ENCODE measurements at places on chromosomes 5 and 9. TPM values are rescaled to one million over a fixed set of nuclear protein-coding genes. Genes with fewer than 3 reads are reported as not detected.
A peak's percentile ranks its signal among the peaks of the same experiment; 100 is the strongest.

HEMGN gene
- total RNA-seq: not detected

DNA sequence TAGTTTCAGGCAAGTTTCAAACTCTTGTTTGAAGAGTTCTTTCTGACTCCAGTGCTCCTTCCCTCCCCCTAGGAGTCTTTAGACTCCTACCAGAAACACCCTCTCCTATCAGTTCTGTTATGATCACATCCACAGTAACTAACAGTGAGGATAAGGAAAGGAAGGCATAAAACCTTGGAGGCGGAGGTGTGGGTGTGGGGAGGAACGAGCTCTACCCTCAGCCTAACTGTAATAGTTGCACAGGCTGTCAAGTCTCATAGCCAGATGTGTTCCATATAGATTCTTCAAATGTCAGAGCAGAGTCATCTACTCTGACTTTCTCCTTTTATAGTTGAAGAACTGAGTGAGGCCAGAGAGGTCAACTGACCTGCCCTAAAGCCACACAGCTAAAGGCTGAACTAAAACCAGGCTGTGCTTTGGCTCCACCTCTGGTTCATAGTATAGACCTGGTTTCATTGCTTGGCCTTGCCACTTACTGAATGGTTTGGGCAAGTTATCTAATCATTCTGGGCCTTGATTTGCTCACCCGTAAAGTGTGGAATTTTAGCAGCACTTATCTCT is 34.4 kb upstream of the PIK3R1 start:
- H3K4me1 ChIP-seq: no peaks in the 10 kb centered on the region
- no peak for DNase-seq
- H3K27me3 ChIP-seq: no peaks in the 10 kb centered on the region
- H3K27ac ChIP-seq: no peak overlapping the region
- no peak overlapping the region for H3K4me3 ChIP-seq
- no peaks in the 10 kb centered on the region for H3K36me3 ChIP-seq

- H3K4me3 ChIP-seq: no peak overlapping the region
- H3K27me3 ChIP-seq: no peaks in the 10 kb centered on the region
- H3K36me3 ChIP-seq: no peaks in the 10 kb centered on the region
- H3K27ac ChIP-seq: no peak overlapping the region
- no peaks in the 10 kb centered on the region for H3K4me1 ChIP-seq
- DNase-seq: no peak
These were observed 64.0 kb downstream of the DEPDC1B start for GRCh38 chr5:60636001-60636400.

- no peak overlapping the region for H3K27ac ChIP-seq
- H3K4me1 ChIP-seq: peaks cover 4% of the 10 kb centered on the region
- no peak overlapping the region for H3K4me3 ChIP-seq
- H3K27me3 ChIP-seq: no peaks in the 10 kb centered on the region
- H3K36me3 ChIP-seq: no peaks in the 10 kb centered on the region
- DNase-seq: no peak
These were observed 20.1 kb upstream of the COL15A1 start for GRCh38 chr9:98923451-98924123.

- H3K36me3 ChIP-seq: no peaks in the 10 kb centered on the region
- no peak overlapping the region for H3K4me3 ChIP-seq
- H3K27ac ChIP-seq: no peak overlapping the region
- no peak for DNase-seq
- H3K4me1 ChIP-seq: no peaks in the 10 kb centered on the region
These were observed 50.3 kb upstream of the SPTLC1 start for GRCh38 chr9:92165484-92165883.

DNA sequence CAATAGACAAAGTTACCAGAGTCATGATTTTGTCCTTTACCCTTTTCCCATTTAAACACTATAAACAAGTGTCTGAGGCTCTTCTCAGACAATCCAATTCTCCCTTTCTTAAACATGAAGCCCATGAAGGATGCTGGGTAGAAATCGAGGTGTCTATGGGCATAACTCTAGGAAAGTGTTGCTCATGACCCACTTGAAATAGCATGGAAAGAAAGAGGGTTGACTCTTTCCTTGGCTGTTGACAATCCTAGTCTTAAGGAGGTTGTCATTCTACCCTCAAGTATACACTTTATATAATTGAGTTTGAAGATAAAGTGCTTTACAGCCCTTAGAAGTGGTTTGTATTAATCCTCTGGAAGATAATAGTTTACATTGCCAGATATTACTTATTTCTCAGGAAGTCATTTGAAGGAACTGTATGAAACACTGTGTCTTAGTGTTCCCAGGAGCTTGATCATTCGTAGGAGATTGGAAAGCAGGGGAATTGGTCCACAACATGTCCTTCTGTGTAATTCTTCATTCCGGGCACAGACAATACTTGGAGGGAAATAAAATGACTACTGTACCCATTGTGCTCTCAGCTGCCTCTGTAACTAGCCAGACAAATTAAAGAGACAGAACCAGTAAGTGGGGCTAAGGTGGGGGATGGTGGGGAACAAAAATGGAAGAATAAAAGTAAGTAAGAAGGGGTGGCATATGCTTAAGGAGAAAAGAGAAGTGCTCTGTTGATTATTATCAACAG is 1078.3 kb upstream of the DMAC1 start:
- H3K36me3 ChIP-seq: no peaks in the 10 kb centered on the region
- H3K4me3 ChIP-seq: no peak overlapping the region
- no peaks in the 10 kb centered on the region for H3K27me3 ChIP-seq

HAVCR1 gene
- not detected for total RNA-seq

GRCh38 chr9:6944093-6944551 is 186.3 kb downstream of the KDM4C start:
- no peaks in the 10 kb centered on the region for H3K27me3 ChIP-seq
- no peak overlapping the region for H3K27ac ChIP-seq
- no peaks in the 10 kb centered on the region for H3K4me1 ChIP-seq

- H3K4me1 ChIP-seq: peaks cover 9% of the 10 kb centered on the region
- no peaks in the 10 kb centered on the region for H3K27me3 ChIP-seq
- no peak overlapping the region for H3K4me3 ChIP-seq
These were observed 210.3 kb downstream of the CDK5RAP2 start for GRCh38 chr9:120369608-120370220.

DNA sequence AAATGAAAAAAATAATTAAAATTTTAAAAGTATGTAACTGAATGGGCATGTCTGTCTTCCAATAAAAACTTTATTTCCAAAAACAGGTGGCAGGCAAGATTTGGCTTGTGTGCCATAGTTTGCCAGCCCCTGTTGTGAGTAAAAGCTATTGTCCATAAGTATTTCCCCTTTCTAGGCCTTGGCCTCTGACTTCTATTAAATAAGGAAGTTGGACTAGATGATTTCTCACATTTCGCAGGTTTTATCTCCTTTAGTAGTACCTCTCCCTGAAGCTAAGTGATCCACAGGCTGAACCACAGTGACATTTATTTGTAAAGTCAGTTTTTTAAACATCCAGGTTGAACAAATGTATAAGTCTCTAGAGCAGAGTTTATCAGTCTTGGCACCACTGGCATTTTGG is 41.3 kb downstream of the RECK start:
- H3K27ac ChIP-seq: no peak overlapping the region
- H3K27me3 ChIP-seq: no peaks in the 10 kb centered on the region
- no peak for DNase-seq
- no peaks in the 10 kb centered on the region for H3K4me1 ChIP-seq
- no peak overlapping the region for H3K4me3 ChIP-seq
- no peaks in the 10 kb centered on the region for H3K36me3 ChIP-seq

DNA sequence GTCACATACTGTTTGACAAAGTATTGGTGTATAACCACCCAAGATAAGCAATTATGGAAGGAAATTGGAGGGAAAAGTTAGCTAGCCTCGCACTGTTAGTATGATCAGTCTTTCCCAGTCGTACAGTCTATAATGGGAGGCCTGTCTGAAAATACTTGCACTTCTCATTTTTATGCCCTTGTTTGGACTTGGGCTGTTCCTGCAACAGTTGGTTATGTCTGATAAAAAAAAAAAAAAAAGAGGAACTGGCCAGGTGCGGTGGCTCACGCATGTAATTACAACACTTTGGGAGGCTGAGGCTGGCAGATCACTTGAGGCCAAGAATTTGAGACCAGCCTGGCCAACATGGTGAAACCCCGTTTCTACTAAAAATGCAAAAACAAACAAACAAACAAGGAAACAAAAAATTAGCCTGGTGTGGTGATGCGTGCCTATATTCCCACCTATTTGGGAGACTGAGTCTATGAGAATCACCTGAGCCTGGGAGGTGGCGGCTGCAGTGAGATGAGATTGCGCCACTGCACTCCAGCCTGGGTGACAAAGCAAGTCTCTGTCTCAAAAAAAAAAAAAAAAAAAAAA is 58.3 kb upstream of the ANKRD33B start:
- H3K4me3 ChIP-seq: no peak overlapping the region
- no peak for DNase-seq
- H3K27me3 ChIP-seq: no peaks in the 10 kb centered on the region
- H3K4me1 ChIP-seq: no peaks in the 10 kb centered on the region

DNA sequence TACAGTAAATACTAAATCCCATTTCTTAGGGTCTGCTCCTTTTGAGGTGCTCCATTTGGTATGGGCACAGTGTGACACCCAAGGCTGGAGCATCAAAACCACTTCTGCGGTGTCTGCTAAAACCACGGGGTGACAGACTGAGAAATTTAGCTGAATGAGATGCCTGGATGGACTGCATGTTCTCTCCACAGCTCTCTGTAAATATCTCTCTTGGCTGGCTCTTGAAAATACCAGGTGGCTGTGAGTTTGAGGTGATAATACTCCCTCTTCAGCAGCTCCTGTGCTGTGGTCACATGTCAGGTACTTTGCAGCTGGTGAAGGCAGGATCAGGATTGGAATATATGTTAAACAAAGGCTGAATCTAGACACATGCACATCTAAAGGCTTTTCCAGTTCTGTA is 93.7 kb upstream of the SIMC1 start:
- H3K27ac ChIP-seq: no peak overlapping the region
- H3K4me1 ChIP-seq: no peaks in the 10 kb centered on the region
- H3K4me3 ChIP-seq: no peak overlapping the region
- H3K36me3 ChIP-seq: no peaks in the 10 kb centered on the region

DNA sequence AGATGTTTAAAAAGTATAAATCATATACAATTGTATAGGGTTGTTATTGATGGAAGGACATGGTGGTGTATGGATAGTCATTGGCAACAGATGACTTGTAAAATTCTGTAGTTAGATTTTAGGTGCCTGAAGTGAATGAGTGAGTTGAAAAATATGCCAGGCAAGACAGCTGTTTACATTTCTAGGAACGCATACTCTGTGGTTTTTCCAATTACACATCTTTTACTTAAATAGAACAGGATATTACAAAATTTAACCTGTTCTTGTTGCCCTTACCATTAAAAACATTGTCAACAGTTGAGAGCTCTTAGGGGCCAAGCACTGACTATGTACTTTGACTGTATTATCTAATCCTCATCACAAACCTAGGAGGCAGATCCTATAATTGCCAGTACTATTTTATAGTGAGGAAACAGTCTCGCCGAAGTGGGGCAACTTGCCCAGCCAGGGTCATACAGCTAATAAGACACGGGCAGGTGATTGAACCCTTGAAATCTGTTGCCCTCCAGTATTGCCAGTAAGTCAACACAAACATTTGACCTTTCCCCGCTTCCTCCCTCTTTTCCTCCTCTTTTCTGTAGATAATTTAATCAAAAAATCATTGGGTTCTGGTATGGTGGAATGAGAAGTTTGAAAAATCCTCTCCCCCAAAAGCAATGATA is 88.6 kb downstream of the MACROH2A1 start:
- H3K27ac ChIP-seq: no peak overlapping the region
- peaks cover 2% of the 10 kb centered on the region for H3K27me3 ChIP-seq
- H3K4me1 ChIP-seq: peaks cover 8% of the 10 kb centered on the region
- no peak overlapping the region for H3K4me3 ChIP-seq
- H3K36me3 ChIP-seq: no peaks in the 10 kb centered on the region
- no peak for DNase-seq

SLCO6A1 gene
- total RNA-seq: 0.54 TPM

DNA sequence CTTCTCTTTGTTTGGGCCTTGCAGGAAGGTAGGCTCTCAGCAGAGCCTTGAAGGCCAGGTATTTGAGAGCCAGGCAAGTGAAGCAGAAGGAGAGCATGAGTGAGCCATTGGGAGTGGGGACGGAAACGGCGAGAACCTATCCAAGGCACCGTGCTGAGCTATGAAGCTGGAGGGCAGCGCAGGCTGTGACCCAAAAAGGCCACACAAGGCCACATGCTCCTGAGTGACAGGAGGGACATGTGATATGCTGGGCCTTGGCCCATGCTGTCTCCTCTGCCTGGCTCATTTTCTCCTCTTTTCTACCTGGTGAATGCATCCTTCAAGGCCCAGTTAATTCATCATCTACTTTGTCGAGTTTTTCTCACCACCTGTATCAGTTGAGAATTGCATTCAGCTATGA is 136.3 kb downstream of the PALM2AKAP2 start:
- H3K4me3 ChIP-seq: no peak overlapping the region
- no peak for DNase-seq
- no peaks in the 10 kb centered on the region for H3K36me3 ChIP-seq
- no peak overlapping the region for H3K27ac ChIP-seq
- H3K4me1 ChIP-seq: 0 out of 2 replicates have a peak, but pooled peaks cover 2% of the 10 kb centered on the region

AMBP gene
- 3.0 TPM for total RNA-seq

GRCh38 chr5:38404667-38405276 is 146.4 kb downstream of the EGFLAM start:
- no peak overlapping the region for H3K4me3 ChIP-seq
- no peak overlapping the region for H3K27ac ChIP-seq
- H3K36me3 ChIP-seq: no peaks in the 10 kb centered on the region

DNA sequence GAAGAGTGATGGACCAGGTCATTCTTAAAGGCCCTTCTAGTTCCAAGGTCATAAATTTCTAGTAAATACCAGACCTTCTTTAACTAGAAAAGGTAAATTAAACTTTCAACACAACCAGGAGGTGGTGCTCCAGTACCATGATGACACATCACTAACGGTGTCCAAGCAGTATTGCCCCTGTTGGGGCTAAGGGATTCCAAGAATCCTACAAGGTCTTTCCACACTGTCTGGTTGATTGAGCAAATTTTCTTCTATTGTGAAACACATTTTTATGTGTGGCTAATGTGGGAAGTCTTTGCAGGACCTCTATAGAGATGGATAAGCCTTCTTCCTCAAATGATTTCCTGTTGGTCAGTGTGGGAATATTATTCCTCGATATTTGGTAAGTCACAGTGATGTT is 459.6 kb upstream of the PAPPA start:
- H3K4me1 ChIP-seq: no peaks in the 10 kb centered on the region
- no peaks in the 10 kb centered on the region for H3K27me3 ChIP-seq
- H3K27ac ChIP-seq: no peak overlapping the region
- H3K4me3 ChIP-seq: no peak overlapping the region
- peak; percentile 52 for DNase-seq
- no peaks in the 10 kb centered on the region for H3K36me3 ChIP-seq

SOHLH1 gene
- total RNA-seq: not detected

DNA sequence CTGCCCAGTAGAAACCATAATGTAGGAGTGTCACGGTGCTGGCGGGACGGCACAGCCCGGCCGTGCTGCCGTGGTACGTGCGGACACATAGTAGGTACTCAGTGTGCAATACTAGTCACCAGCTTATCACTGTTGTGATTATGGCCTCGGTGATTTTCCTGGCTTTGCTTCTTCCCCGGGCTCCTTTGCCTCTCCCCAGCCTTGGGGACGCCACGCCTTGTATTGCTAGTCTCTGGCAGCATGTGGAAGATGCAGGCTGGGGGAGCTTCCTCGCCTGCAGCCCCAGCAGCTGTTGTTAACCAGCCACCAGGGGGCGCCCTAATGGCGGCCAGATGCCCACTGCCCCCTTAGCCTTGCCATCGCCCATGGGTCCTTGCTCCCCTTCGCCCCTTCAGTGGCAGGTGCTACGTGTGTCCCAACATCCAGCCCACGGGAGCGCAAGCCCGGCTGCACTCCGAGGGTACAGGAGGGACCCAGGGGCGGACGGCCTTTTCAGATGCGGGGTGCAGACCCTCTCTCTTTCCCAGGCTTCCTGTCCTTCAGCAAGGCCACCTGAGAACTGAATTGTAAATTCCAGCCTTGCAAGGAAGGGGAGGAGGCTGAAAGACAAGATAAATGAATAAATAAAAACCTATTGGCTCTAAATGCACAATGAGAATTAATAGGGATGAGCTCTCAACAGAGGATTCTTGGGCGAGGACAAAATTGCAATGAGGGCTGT is 8.0 kb downstream of the NTNG2 start:
- H3K4me1 ChIP-seq: peaks cover 3% of the 10 kb centered on the region
- no peaks in the 10 kb centered on the region for H3K36me3 ChIP-seq

SPATA31D4 gene
- not detected for total RNA-seq
